NB4 (cell line): ENCODE measurements at places on chromosomes 6 and 20.

GRCh38 chr6:119348748-119349360 is 707 bp downstream of the MAN1A1 start:
- DNase-seq: no peak

DNA sequence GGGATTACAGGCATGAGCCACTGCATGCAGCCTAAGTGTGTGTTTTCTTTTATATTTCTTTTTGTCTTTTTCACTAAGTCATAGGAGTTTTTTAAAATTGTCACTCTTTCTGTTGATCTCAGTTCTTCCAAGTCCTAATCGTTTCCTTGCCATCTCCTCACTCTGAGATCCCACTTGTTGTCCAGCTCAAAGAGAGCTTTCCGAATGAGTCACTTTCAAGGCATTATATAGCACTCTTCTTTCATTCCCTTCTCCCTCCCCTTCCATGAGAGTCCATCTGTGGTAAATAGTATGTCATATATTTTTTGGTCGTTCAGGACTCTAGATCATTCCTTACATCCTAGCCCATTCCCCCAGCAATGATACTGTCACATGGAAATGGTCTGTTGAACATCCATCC is 4.3 kb downstream of the VAPB start:
- DNase-seq: no peak

GRCh38 chr6:98678481-98678880 is 155.9 kb upstream of the POU3F2 start:
- no peak for DNase-seq

DNA sequence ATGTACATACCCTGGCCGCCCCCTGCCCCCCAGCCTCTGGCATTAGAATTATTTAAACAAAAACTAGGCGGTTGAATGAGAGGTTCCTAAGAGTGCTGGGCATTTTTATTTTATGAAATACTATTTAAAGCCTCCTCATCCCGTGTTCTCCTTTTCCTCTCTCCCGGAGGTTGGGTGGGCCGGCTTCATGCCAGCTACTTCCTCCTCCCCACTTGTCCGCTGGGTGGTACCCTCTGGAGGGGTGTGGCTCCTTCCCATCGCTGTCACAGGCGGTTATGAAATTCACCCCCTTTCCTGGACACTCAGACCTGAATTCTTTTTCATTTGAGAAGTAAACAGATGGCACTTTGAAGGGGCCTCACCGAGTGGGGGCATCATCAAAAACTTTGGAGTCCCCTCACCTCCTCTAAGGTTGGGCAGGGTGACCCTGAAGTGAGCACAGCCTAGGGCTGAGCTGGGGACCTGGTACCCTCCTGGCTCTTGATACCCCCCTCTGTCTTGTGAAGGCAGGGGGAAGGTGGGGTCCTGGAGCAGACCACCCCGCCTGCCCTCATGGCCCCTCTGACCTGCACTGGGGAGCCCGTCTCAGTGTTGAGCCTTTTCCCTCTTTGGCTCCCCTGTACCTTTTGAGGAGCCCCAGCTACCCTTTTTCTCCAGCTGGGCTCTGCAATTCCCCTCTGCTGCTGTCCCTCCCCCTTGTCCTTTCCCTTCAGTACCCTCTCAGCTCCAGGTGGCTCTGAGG is 7.6 kb downstream of the CDKN1A start:
- peak; percentile 62 for DNase-seq

GRCh38 chr6:40397287-40398033 is 189.7 kb downstream of the LRFN2 start:
- DNase-seq: no peak

DNA sequence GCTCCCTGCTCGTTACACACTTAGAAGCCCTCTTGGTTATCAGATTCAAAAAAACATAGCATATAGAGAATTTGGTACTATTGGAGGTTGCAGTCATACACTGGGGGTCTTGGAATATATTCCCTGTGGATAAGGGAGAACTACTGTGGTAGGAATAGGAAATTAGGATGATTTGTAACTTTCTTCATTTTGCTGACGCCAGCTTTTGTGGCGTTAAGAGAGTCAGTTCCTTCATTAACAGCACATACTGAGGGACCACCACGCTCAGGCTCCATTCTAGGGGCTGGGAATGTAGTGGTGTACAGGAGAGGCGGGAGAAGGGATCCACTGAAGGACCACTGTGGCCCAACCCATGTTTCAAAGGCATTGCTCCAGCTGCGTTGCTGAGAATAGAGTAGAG is 140.3 kb downstream of the MBOAT1 start:
- DNase-seq: no peak

- DNase-seq: peak; percentile 52
Measured at GRCh38 chr6:6811128-6812009, 222.8 kb downstream of the LY86 start.

- DNase-seq: no peak
Measured at GRCh38 chr6:22372922-22373321, 76.1 kb upstream of the PRL start.

GRCh38 chr6:42333612-42334011 is 116.0 kb upstream of the MRPS10 start:
- peak; percentile 100 for DNase-seq

DNA sequence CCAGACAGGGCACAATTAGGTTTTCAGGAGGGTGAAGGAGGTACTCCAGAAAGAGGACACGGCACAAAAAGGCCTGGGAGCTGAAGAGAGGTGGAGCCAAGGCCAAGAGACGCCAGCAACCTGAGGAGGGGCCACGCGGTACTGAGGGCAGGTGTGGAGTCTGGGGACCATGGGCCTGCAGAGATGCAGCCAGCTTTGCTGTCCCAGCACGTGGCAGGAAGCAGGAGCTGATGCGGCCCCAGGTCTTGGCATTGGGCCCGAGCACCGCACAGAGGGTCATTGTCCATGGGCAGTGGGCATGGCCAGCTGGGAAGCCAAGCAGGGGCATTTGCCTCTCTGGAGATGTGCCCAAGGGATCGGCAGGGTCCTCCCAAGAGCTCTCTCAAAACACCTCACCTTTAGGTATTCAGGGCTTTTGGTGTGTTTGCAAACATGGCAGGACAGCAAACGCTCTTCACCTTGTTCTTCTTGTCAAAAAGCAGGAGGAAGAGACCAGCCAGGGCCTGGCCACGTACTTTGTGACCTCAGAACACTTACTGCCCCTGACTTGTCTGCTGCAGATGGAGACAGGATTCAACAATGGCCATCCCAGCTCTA is 1.4 kb upstream of the BPIFB1 start:
- DNase-seq: no peak

GRCh38 chr6:11491596-11492463 is 45.7 kb upstream of the TMEM170B start:
- peak; percentile 54 for DNase-seq

DNA sequence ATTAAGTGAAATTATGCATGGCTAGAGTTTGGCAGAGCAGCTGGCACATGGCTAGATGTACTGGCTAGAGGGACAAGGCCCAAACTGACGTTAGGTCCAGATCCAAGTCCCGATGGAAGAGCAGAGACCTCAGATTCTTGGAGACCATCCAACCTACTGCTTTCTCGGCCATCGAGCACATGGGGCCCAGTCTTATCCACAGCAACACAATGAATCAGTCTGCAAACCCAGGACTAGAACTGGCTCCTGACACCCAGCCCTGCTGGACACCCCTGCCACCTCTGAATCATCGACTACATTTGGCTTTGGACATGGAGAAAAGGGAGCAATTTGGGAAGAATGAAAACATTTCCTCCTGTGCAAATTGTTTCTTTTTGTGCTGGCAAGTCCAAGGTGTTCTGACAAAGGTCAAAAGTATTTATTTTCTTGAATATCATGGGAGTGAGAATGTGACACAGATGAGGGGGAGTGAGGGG is 23.9 kb upstream of the YWHAB start:
- no peak for DNase-seq

- DNase-seq: no peak
Measured at GRCh38 chr6:164917211-164917610, 392.2 kb downstream of the C6orf118 start.

DNA sequence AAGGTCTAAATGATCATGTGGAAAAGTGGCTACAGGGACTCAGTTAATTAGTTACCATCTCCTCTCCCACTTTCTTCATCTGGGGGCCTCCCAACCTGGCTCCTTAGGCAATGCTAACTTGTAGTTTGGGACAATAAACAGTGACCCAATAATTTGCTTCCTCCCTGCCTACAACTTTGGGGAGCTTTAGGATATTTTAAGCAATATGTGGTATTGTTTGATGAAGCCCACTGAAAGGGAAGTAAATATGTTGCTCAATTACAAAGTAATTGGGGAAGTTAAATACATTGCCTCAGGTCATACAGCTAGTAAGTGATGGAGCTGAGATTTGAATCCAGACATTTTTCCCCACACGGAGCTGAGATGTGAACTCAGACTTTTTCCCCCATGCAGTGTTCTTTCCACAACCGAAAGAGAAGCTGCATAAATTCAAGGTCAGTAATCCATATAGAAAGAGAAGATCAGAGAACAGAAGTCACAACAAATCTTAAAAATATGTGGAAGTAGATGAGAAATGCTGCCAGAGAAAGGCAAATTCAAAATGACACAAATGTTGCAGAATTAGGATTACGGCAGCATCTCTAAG is 26.6 kb downstream of the ZHX3 start:
- peak; percentile 50 for DNase-seq

- DNase-seq: no peak
Measured at GRCh38 chr6:70180183-70180900, 122.5 kb downstream of the COL9A1 start.

DNA sequence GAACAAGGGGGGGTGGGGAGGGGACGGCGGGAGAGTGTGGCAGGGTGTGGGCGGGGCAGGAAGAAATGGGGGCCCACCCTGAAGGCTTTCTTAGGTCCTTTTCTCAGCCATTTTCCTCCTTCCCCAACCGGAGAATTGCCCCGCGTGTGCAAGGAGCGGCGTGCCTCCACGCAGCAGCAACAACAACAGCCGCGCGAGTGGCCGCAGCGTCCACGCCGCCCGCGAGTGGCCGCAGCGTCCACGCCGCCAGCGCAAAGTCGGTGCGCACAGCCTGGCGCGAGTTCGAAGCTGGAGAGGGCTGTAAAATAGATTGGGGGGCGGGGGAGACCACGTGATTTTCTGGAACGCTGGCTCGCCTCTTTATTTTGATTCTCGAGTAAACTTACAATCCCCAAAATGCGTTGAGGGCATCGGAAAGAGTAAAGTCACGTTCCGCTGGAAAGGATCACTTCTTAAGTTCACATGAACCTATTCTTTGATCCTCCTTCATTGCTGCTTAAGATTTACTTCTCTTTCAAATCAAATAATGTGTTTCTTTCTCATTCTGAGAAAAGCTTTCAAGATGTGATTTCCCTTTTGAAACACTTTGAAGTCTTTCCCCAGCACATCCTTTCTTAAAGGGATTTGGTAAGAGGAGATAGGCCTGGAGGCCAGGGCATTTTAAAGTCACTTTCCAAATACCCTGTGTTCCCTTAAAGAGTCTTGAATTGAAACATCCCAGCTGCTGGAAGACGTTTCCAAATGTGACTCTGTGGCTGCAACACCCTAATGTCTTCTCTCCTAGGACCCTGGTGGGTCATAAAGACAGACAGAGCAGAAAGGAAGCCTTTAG is 66.7 kb upstream of the ZNF217 start:
- DNase-seq: no peak

GRCh38 chr6:157469378-157469777 is 88.4 kb downstream of the ZDHHC14 start:
- peak; percentile 64 for DNase-seq

GRCh38 chr20:34871966-34872621 is 562 bp downstream of the GGT7 start:
- no peak for DNase-seq

DNA sequence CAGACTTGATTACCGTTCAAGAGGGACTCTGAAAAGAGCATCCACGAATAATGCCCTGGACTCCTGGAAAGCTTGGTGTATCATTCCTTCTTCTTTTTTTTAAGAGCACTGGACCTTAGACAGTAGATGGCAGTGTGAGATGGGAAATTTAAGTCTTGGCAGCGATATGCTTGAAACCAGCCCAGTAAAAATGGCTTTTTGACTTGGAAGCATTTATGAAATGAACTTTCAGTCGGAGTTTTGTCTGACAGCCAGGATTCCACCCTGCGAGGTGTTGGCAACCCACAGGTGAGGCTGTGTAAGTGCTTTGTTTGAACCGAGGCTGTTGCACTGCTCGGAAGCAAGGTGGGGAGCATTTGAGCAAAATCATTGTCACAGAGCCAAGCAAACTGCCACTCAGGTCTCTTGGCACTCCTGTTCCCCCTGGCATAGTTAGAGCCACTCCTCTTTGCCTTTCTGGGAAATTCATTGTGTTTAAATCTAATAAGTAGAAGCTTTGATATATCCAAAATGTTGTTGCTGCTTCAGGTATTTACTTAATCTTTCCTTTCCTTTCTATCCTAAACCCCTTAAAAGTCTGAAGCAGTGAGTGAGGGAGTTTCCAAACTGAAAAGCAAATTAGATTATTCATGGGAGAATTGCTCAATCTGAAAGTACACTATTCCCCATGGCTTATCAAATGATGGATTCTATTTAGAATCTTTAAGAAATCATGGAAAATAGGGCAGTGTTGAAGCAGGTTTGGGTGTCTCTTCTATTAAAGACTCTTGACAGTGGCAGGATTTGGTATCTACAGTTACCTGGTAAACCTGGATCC is 272.8 kb upstream of the SLC35B3 start:
- DNase-seq: peak; percentile 63

- no peak for DNase-seq
Measured at GRCh38 chr6:10441004-10441654, 26.3 kb upstream of the TFAP2A start.

- DNase-seq: peak; percentile 48
Measured at GRCh38 chr6:15444881-15445280, 199.0 kb downstream of the JARID2 start.

GRCh38 chr6:8375916-8376315 is 59.4 kb downstream of the SLC35B3 start:
- DNase-seq: no peak

DNA sequence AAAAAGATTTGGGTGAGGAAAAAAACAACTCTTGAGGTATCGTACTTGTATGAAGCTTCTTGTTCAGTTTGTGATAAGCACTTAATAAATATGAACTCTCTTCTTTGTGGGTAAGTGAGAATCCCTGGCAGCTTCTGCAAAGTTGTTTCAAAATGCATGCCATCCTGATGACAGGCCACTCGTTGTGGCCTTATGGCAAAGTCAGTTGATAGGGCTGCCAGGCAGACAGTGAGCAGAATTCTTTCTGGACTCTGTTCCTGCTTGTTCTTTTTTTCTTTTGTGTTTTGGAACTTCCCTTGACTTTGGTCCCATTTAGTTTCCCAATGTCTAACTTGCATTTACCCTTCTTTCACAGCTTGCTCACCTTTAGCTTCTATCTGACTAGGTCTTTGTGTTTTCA is 983.5 kb upstream of the FLRT3 start:
- DNase-seq: no peak

DNA sequence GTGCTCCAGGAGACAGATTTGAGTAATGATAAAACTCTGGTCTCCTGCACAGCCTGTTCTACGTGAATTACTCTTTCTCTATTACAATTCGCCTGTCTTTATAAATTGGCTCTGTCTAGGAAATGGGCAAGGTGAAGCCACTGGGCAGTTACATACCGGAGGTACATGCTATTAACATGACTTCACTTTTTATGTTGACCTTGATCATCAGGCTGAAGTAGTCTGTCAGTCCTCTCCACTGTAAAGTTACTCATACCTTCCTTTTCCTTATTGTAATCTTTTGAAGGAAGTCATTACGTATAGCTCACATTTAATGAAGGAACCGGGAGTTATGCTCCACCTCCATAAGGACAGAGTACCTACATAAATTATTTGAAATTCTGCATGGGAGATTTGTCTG is 19.9 kb upstream of the KHDC1 start:
- no peak for DNase-seq
